Erythroblast (primary cell): ENCODE measurements at places on chromosomes 3 and 15.

- peak; percentile 41 for DNase-seq
Measured at GRCh38 chr3:98733053-98733811, 29.9 kb upstream of the ST3GAL6 start.

GRCh38 chr15:38512901-38513300 is 51.7 kb downstream of the RASGRP1 start:
- DNase-seq: peak; percentile 59

GRCh38 chr3:196931828-196932587 is 10.3 kb downstream of the NCBP2 start:
- no peak for DNase-seq

DNA sequence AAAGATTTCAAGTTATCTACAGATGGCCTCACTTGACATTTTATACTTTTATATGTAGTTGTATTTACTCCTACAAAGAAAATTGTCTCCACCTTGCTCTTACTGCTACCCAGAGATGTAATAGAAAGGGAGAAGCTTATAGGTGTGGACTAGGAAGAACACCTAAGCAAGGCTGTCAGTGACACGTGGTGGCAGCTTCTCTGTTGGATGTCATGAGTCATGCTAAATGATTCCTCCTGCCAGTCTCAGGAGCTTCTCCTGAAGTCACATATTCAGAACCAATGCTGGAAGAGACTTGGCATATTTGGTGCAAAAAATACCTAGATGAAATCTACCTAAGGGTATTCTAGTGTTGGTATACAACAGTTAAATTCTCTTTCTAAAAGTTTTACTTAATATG is 184.7 kb downstream of the LRRC3B start:
- no peak for DNase-seq

DNA sequence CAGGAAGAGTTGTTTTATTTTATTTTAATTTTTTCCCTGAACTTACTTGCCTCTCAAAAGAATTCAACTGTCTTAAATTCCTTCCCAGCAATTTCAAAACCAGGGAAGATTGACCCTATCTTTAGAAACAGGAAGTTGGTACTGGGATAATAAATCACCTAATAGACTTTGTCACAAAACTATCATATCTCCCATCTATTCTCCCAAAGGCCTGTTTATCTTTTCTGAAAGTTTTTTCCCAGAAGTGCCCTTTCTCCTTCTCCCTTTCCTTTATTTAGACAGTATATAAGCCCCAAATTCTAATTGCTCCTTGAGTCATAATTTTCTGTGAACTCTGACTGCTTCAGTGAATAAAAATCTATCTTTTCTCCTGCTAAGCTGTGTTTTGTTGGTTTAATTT is 2.9 kb upstream of the RNF7 start:
- DNase-seq: no peak

GRCh38 chr15:38490242-38490922 is 36.5 kb downstream of the FAM98B start:
- no peak for DNase-seq

DNA sequence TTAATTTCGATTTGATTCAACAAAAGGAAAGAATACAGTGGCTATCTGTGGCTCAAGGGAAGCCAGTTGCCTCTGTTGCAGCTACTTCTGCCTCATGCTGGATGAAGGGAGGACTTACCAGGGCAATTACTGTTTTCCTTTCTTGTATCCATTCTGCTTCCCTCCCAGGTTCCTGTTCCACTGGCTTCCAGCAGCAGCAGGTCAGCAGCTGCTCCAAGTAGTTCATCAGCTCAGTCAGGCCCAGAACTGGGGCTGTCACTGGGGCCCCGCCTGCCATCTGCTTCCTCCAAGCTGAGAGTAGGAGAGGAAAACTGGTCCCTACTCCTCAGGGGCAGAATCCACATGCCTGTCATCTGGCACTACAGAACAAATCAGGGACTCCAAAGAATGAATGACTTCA is 48.6 kb upstream of the ULK4 start:
- no peak for DNase-seq

DNA sequence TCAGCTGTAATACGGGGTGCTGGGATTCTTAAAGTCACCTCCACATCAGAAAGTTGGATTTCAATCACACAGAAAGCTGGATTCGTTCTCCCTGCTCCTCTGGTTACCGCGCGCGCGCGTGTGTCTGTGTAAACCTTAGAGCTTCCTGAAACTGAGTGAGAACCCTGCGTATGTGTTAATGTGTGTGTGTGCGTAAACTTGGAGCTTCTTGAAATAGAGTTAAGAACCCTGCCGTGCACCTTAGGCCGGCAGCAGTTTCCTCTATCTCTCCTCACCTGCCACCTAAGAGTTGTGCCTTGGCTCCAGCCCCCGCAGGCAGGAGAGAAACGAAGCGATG is 531 bp downstream of the LZTFL1 start:
- DNase-seq: peak; percentile 55

DNA sequence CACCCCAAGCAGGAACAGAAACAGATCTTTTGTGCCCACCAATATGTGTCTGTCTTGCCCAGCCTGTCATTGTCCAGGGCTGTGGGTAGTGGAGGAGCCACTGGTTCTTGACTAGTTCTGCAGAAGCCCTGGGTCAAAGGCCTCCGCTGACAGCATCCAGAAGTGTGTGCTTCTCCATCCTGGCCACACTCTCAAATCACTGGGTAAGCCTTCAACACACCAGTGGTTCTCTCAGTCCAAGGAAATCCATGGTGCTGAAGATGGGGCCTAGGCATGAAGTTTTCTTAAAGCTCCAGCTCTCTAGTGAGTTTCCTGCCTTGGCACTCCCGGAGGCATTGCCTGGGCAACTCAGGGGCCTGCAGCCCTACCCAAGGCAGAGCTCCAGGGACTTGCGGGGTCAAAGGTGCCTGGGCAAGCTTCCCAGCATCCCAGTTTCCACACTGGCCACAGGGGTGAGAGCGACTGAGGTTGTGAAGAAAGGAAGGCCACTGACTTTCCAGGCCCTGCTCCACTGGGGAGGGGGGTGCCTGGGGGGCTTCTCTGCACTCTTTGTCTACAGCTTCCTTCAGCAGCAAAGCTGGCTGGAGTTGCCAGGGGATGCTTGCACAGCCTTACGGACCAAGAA is 37.9 kb upstream of the RPL32 start:
- peak; percentile 50 for DNase-seq

GRCh38 chr3:189646853-189647542 is 15.8 kb downstream of the TP63 start:
- no peak for DNase-seq

DNA sequence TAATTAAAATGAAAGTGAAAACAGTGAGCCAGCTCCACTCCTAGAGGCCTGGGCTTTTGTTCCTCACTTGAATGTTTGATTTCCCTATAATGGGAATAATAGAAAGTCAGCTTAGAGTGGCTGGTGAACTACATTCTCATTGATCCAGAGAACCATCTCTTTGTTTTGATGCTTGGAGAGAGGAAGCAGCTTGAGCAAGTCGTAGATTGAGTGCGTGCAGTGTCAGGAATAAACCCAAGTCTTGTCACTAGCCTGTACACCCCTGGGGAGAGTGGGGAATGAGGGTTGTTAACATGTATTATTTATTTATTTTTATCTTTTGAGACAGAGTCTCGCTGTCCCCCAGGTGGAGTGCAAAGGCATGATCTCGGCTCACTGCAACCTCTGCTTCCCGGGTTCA is 885 bp upstream of the LSG1 start:
- peak; percentile 36 for DNase-seq

DNA sequence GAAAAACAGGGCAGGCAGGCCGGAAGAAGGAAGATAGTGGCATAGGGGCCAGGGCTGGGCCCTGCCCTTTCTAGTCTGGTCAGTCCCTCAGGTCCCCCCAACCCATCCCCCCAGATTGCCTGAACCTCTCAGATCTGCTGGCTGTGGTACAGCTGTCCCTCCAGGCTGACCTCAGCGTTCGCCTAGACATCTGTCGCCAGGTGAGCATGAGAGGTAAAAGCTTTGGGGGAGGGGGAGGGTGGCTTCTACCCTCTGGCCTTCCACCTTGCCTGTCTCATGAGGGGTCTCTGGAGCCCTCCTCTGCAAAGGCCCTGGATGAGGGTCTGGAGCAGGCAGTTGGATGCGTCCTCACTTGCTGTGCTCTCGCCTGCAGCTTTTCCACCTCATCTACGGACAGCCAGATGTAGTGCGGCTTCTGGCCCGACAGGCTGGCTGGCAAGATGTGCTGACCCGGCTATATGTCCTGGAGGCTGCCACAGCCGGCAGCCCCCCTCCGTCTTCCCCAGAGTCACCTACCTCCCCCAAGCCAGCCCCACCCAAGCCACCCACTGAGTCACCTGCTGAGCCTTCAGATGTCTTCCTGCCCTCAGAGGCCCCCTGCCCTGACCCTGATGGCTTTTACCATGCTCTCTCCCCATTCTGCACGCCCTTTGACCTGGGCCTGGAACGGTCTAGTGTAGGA is 20.2 kb downstream of the NBEAL2 start:
- no peak for DNase-seq

- DNase-seq: peak; percentile 62
Measured at GRCh38 chr3:107367353-107367752, 9.9 kb upstream of the CCDC54 start.

DNA sequence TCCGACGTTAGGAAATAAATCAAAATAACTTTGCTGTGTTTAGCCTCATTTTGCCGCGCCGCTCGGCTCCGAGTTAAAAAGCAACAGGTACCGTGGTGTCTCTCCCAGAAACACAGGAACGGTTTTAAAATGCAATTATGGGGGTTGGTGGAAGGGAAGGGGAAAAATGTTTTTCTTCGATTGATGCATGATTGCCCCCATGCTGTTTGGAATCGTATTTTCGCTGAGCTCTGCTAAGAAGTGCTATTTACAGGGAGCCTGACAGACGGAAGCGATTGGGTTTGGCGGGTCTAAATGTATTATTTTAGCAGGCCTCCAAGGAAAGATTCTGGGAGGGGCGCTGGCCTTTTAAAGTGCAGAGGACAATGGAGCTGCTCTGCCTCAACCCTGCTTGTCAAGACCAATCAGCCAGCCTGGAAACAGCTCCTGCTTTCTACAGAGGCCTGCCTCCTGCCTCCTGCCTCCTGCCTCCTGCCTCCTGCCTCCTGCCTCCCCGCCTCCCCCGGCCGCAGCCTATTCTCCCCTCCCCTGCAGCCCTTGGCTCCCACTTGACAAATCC is 156.7 kb upstream of the TLE3 start:
- DNase-seq: no peak

DNA sequence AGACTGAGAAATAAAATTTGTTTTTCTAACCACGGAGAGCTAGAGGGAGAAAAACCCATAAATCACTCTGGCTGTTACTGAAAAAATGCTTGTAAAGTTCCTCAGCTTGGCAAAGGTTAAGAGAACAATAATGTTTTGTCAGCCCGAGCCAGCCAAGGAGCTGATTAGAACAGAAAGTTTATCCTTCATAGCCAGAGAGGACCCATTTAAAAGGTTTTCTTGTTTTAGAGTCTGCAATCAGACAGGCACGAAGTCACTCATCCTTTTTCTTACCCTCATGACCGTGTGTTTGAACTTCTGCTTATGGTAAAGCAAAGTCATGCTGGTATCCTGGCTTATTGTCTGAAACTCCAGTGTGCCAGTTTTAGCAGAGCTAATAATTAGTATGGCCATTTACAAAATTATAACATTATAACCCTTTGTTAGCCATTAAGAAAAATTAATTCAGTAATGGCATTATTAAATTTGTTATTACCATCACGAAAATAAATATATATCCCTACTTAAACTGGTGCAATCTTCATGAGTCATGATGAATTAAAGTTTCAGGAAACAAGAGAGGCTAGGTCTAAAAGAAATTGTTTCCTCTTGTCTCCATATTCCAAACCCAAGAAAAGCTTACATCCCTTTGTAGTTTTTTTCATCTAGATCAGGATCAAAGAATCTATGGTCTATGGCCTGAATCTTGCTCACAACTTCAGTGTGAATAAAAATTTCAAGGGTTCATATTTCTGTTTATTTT is 13.5 kb upstream of the STXBP5L start:
- no peak for DNase-seq

GRCh38 chr3:100317912-100318311 is 16.6 kb upstream of the NIT2 start:
- peak; percentile 29 for DNase-seq

DNA sequence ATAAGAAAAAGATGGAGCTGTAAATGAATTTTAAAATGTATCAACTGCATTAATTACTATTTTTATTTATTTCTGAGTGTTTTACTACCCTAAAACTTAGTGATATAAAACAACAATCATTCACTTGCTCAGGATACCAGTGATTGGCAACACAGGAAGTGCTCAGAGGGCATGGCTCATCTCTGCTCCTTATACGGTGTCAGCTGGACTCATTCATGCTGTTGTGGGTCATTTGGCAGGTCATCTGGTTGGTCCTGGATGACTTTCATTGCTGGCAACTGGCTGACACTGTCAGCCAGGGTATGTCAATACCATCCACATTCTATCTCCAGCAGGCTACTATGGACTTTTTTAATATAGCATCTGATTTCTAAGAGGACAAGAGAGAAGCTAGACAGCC is 689.6 kb upstream of the NECTIN3 start:
- DNase-seq: no peak

- DNase-seq: no peak
Measured at GRCh38 chr15:59632714-59633113, 21.1 kb downstream of the GCNT3 start.

DNA sequence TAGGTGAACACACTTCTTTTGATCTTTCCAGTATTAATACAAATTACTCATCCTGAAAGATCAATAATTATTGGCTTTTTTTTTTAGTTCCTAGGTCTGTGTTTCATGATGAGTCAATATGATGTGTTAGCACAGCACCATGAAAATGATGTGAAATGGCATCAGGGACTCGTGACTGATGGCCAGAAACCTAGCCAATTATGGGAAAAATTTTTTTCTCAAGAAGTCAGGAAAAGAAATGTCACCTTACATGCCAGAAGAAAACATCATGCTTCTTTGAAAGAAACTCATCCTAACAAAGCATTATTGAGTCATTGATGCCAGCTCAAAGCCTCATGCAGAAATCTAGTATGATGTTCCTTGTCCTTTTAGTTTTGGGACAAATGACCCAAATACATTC is 468.3 kb upstream of the CBLB start:
- no peak for DNase-seq

DNA sequence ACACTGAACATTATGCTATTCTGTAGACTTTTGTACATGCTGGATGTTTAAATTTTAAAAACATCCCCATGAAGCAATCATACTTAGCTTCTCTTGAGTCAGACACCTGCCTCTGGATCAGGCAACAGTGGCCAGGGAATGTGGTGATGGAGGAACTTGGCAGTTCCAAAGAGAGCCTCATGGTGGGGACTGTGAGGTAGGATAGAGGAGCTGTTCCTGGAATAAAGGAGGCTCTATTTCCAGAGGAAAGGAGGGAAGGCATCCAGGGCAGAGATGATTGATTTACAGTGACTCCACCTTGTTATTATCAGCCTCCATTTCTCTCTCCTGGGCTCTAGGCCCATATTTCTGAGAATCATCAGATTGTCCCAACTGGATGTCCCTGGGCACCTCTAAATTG is 35.0 kb upstream of the ABHD17C start:
- no peak for DNase-seq
